Activated CD4-positive, alpha-beta memory T cell treated with anti-CD3 and anti-CD28 coated beads for 36 hours (primary cell): ENCODE measurements at places on chromosomes 4 and X. TPM values are rescaled to one million over a fixed set of nuclear protein-coding genes. Genes with fewer than 3 reads are reported as not detected.

GAGE12J gene
- total RNA-seq = not detected

DNA sequence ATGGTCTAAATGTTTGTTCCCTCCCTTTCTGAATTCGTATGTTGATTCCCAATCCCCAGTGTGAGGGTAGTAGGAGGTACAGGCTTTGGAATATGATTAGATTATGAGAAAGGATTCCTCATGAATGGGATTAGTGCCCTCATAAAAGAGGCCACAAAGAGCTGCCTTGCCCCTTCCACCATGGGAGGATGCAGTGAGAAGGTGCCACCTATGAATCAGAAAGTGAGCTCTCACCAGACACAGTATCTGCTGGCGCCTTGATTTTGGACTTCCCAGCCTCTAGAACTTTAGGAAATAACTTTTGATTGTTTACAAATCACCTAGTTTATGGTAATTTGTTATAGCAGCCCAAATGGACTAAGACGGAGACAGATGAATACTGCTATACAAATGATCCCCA, 3.6 kb downstream of the ATP10D start:
- H3K4me3 ChIP-seq = no peak overlapping the region
- no peak overlapping the region for H3K27ac ChIP-seq
- H3K4me1 ChIP-seq = peaks cover 28% of the 10 kb centered on the region

- no peak overlapping the region for H3K4me3 ChIP-seq
- no peaks in the 10 kb centered on the region for H3K36me3 ChIP-seq
Observed at GRCh38 chrX:110310000-110310790, 7.7 kb downstream of the AMMECR1 start.

DNA sequence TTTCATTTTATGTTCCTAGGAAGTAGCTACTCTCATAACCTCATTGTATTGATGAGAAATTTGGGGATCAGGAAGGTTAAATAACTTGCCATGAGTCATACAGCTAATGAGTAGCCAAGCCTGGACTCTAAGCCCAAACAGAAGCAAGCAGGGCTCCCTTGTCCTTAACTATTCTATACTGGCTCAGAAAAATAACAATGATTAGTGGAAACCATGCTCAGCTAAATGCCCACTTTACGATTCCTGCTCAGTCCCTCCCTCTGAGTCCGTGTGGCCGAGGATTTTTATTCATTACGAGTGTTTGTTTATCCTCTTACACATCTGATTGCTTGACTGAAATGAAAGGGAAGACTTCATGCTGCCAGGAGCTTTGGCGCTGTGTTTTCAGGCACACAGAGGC, 100.9 kb downstream of the SLC34A2 start:
- H3K36me3 ChIP-seq = peaks cover 41% of the 10 kb centered on the region
- no peak overlapping the region for H3K4me3 ChIP-seq
- DNase-seq = no peak
- H3K4me1 ChIP-seq = no peaks in the 10 kb centered on the region
- no peak overlapping the region for H3K27ac ChIP-seq

ERCC6L gene
- 10.5 TPM for total RNA-seq

PCDH10 gene
- total RNA-seq = not detected

- H3K27me3 ChIP-seq = peaks cover 12% of the 10 kb centered on the region
- H3K4me1 ChIP-seq = no peaks in the 10 kb centered on the region
- no peak overlapping the region for H3K27ac ChIP-seq
- H3K4me3 ChIP-seq = no peak overlapping the region
Observed at GRCh38 chr4:154573190-154573870, 10.5 kb downstream of the FGB start.

TMSB15B gene
- 8.6 TPM for total RNA-seq

INTS12 gene
- total RNA-seq = 19.6 TPM

- H3K4me1 ChIP-seq = peaks cover 25% of the 10 kb centered on the region
- H3K27ac ChIP-seq = no peak overlapping the region
- DNase-seq = no peak
- no peak overlapping the region for H3K4me3 ChIP-seq
- peaks cover 12% of the 10 kb centered on the region for H3K36me3 ChIP-seq
- H3K27me3 ChIP-seq = no peaks in the 10 kb centered on the region
Observed at GRCh38 chr4:152369203-152369901, 166.5 kb downstream of the FBXW7 start.

LNX1 gene
- not detected for total RNA-seq

DNA sequence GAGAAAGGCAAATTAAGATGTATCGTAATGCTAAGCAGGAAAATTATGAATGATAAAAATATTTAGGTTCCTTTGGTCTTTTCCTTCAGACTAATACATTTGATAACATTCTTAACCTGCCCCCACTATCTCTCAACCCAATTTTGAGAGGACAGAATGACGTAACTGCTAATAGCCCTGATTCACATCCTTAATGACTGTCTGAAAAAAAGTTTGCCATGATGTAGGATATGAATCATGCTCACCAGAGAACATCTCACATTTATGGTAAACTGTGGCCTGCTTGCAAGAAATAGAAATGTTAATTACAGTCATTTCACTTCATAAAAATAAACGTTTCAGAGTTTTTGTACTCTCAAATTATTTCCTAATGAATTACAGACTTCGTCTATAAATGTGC, 128.0 kb upstream of the VEGFC start:
- no peak for DNase-seq
- no peak overlapping the region for H3K4me3 ChIP-seq
- no peaks in the 10 kb centered on the region for H3K27me3 ChIP-seq

FAM47A gene
- not detected for total RNA-seq

DNA sequence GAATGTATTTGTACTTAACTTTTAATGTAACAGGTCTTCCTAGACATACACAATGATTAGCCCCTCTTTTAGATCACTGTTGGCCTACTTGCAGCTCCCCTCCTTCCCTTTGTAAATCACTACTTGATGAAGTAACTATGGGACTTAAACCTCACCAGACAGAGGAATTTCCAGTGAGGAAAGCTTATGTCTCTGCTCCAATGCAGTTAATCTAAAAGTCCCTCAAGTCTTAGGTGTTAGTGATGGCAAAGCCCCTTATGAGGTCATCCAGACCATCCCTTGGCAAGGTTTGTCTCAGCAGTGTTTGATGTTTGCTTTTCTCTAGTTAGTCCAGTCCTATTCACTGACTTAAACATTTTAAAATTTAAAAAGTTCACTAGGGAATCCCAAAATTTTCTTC, 877.3 kb upstream of the INTU start:
- H3K27me3 ChIP-seq = no peaks in the 10 kb centered on the region
- no peak for DNase-seq
- H3K4me3 ChIP-seq = no peak overlapping the region

DNA sequence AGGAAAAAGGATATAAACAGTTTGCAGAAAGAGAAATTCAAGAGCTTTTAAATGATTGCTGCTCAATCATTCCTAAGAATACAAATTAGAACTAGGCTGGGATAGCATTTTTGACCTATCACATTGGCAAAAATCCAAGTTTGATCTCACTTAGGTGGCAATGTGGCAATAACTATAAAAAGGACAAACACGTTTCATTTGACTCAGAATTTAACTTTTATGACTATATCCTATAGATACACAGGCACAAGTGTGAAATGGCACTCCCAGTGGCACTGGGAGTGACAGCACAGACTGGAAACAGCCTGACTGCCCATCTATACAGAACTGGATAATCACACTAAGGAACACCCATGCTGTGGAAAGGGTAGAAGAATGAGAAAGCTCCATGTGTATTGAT, 11.1 kb downstream of the CENPU start:
- no peaks in the 10 kb centered on the region for H3K4me1 ChIP-seq
- no peaks in the 10 kb centered on the region for H3K27me3 ChIP-seq
- no peak overlapping the region for H3K27ac ChIP-seq
- no peak for DNase-seq

GUCY1A1 gene
- total RNA-seq = not detected

SPATA4 gene
- total RNA-seq = not detected

DNA sequence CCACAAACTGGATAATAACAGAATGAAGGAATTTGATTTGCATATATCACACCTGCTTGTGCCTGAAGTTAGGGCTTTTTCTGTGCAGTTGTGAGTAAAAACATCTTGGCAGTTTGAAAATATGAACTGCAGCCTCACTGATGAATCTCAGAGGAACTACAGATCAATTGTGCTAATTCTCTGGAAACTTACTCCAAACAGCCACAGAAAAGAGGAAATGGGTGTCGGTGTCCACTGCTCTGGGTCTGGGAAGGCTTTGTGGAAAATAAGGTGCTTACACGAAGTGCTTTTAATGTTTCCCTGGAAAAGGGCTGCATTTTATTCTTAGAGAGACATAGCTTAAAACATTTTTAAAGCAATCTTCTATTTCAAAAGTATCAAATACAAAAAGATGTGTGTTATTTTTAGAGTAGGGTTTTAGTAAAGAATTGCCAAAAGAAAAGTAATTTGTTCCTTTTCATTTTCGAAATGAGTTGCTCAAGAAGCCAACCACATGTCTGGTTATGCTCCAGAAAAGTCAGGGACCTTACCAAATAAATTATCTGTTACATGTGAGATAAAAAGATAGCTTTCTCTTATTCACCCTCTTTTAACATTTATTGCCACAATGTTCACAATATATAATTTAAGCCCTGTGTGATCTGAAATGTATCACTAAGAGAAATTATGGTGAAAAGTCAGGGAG, 240.1 kb downstream of the FRAS1 start:
- H3K4me1 ChIP-seq = no peaks in the 10 kb centered on the region
- peaks cover 4% of the 10 kb centered on the region for H3K27me3 ChIP-seq
- no peak for DNase-seq
- H3K36me3 ChIP-seq = no peaks in the 10 kb centered on the region
- no peak overlapping the region for H3K4me3 ChIP-seq

DNA sequence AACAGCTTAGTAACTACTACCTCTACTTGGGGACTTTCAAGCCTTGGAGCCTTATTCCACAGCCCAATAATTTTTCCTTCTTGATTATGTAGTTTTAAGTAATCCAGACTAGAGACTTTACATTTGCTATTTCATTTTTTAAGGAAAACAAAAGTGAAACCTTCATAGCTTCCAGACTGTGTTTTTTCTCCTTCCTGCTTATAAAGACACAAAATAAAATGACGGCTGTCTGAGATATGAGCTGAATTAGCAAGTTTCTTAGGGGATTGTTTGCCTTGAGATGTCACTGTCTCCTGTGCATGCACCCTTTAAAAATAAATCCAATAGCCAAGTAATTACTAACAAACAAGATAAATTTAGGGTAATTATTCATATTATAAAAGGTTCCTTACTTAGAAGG, 78.8 kb upstream of the PACRGL start:
- H3K4me3 ChIP-seq = no peak overlapping the region
- H3K4me1 ChIP-seq = peaks cover 3% of the 10 kb centered on the region
- H3K36me3 ChIP-seq = no peaks in the 10 kb centered on the region

- H3K4me3 ChIP-seq = no peak overlapping the region
- peaks cover 4% of the 10 kb centered on the region for H3K4me1 ChIP-seq
- no peak overlapping the region for H3K27ac ChIP-seq
- no peaks in the 10 kb centered on the region for H3K27me3 ChIP-seq
Observed at GRCh38 chr4:6190486-6190885, 9.9 kb downstream of the JAKMIP1 start.

SORBS2 gene
- not detected for total RNA-seq

PABPC1L2A gene
- not detected for total RNA-seq

CLTRN gene
- 0.41 TPM for total RNA-seq

DNA sequence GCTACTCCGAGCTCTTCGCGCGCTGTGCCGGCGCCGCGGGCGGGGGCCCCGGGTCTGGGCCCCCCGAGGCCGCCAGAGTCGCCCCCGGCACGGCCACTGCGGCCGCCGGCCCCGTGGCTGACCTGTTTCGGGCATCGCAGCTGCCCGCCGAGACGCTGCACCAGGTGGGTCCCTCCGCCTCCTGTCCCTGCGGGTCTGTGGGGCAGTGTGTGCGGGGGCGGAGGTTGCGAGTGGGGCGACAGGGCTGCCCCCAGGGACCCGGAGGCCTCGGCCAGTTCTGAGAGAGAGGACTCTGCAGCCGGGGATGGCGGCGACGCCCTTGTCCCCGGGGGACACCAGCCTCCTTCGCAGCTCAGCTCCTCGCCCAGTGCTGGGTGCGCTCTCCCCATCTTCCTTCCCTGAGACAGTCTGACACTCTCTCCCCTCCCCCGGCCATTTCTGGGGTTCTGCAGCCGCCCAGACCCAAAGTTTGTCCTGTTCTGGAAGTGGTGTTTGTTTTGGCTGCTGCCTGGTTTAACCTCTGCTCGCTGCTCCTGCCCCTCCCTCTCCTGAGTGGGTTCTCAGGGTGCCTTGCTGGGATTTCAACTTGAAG, 609 bp downstream of the REPS2 start:
- DNase-seq = peak; percentile 9
- H3K27ac ChIP-seq = no peak overlapping the region

DNA sequence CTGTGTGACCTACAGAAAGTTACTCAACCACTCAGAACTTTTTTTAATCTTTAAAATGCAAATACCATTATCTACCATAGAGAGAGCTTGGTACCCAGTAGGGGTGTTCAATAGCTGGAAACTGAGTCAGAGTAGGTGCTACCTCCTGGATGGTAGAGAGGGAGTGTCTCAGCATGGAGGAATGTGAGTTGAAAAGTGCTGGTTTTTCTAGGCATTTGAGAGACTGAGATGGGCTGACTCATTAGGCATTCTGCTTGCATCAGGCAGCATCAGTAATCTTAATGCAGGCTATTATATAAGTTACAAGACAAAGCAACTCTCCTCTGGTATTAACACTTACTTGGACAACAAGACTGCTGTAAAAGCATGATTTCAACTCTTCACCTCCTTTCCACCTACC, 70.9 kb upstream of the ARHGEF9 start:
- H3K36me3 ChIP-seq = no peaks in the 10 kb centered on the region
- H3K27me3 ChIP-seq = no peaks in the 10 kb centered on the region
- no peak for DNase-seq
- no peak overlapping the region for H3K4me3 ChIP-seq
- no peak overlapping the region for H3K27ac ChIP-seq

GIMD1 gene
- not detected for total RNA-seq

DNA sequence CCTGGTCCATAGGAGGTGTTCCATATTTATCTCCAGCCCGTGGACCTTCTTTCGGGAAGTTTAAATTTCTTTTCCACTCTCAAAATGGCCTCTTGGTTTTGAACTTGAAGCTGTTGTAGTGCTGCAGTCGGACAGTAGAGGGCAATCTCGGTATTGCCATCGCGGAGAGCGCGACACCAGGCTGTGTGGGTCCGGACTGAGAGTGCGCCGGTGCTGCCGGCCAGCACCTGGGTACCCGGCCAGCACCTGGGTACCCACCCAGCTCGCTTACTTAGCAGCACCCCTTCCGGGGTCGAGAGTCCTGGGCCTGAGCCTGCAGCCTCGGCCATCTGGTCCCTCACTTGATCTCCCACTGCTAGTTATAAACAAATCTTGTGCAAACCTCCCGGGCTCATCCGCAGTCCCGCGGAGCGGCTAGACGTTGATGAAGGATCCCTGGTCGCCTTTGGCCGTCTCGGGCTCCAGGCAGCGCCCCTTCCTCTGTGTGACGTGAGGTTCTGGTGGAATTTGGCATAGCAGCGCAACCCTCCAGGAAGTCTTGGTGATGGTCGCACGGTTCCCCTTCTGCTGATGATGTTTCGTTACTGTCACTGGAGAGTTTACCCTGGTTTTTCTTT, 18.0 kb downstream of the FAM9A start:
- H3K27ac ChIP-seq = no peak overlapping the region
- DNase-seq = peak; percentile 29
- peaks cover 3% of the 10 kb centered on the region for H3K4me1 ChIP-seq
- no peaks in the 10 kb centered on the region for H3K27me3 ChIP-seq
- H3K4me3 ChIP-seq = no peak overlapping the region

- no peak overlapping the region for H3K27ac ChIP-seq
Observed at GRCh38 chr4:176387571-176387970, 67.8 kb downstream of the SPCS3 start.
